CD4-positive, alpha-beta T cell treated with Interleukin-4 for 4 hours (primary cell): ENCODE measurements at places on chromosomes 11 and 22.

DNA sequence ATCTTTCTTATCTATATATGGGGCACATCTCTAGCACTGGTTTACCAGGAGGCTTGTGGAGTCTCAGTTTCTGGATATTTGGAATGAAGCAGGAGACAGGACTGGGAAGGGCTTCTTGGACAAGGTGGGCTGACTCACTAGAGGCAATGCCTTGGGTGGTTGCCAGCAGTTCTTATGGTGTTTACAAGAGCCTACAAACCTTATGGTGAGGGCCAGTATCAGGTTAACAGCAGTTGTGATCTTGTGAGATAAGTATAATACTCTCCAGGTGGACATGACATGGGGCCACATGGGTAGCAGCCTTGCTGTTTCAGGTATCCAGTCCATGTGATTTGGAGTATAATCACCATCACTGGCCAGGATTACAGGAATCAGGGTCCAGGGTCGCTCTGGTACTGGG lies 10.2 kb downstream of the FUT4 start:
- DNase-seq = no peak

DNA sequence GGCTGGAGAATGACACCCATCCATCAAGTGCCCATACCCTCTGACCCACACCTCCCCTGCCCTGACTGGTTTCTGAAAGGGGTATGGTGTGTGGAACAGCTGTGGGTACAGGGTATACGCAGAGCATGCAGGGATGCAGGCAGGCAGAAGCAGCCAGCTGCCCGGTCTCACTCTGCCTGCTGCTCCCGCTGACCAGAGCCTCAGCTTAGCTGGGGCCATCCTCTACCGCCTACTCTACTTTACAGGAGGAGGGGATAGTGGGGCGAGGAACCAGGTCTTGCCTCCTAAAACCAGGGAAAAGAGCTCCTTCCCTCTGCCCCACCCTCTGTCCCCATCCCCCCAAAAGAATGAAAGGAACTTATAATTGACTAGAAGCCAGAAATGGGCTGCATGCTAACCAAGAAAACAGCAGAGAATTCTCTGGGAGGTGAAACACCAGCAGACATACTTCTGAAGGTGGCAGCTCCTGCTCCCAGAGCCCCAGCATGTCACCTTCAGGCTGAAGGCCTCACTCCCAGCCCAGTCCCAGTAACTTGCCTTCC lies 13.0 kb upstream of the CHRM4 start:
- no peak for DNase-seq

GRCh38 chr11:100777103-100777502 lies 90.0 kb downstream of the ARHGAP42 start:
- no peak for DNase-seq

DNA sequence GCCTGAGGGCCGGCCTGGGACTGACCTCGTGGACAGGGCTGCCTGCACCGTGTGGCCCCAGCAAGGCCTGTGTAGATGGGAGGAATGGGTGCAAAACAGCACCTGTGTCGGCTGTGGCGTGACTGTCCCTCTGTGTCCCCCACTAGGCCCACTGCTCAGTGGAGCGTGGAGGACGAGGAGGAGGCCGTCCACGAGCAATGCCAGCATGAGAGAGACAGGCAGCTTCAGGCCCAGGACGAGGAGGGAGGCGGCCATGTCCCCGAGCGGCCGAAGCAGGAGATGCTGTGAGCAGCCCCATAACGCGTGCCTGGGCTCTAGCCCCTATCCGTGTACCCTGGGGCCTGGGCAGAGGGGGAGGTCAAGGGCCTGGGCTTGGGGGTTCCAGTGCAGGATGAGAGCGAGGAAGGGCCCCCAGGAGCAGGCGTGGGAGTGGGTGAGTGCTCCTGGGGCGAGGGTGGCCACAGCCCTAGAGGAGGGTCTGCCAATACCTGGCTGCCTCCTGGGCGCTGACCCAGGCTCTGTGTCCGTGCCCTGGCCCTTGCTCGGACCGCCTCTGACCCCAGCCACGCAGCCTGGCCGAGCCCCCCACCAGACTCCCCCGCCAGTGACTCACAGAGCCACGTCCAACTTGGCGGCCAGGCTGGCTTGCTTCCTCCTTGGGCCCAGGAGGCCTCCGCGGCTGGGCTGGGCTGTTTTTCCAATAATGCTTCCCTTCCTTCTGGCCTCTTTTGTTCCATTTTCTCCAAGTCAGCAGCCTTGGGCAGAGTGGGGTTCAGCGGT lies 11.6 kb downstream of the PRR33 start:
- DNase-seq = no peak

GRCh38 chr11:108983636-108984420 lies 319.0 kb downstream of the DDX10 start:
- no peak for DNase-seq

GRCh38 chr11:73554671-73555320 lies 43.1 kb downstream of the FAM168A start:
- DNase-seq = no peak

- DNase-seq = no peak
Measured at GRCh38 chr11:105867742-105868141, 154.3 kb downstream of the MSANTD4 start.

- no peak for DNase-seq
Measured at GRCh38 chr11:35241083-35241482, 102.1 kb downstream of the CD44 start.

DNA sequence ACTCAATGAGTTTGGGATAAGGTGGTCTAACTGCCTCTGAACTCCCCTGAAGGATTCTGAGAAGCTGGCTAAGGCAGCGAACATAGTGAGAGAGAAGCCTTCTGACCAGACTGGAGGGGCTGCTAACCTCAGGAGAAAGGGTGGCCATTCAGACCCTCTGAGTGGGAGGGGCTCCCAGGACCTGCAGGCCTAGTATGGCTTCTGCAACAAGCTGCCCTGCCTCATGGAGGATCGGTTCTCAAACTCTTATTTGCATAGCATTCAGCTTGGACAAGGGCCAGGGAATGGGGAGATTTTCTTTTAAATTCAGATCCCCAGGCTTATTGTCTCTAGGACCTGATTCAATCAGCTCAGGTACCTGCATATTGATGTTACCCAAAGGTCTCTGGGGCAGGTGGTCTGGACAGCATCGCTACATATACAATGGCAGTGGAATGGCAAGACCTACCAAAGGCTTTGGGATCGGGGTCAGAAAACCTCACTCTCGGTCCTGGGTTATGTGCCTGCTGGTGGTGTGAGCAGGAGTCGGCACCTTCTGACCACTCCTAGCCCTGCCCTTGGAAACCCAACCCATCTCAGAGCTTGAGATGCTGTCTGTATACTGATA lies 599.1 kb downstream of the BRD1 start:
- DNase-seq = no peak

- no peak for DNase-seq
Measured at GRCh38 chr22:50017701-50018224, 5.2 kb upstream of the IL17REL start.

DNA sequence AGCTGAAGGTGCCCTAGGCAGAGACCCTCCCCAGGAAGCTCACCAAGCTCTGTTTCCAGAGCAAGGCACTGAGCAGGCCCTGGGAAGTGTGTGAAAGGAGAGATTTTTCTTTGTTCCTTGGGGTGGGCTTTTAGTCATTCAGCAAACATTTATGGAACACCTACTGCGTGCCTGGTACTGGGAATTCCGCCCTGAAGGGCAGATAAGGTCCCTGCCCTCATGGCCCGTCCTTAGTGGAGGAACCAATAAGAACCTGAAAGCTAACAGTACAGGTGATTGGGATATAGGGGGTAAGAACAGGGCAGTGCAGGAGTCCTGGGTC lies 3.9 kb downstream of the TMEM134 start:
- DNase-seq = no peak
